ENCODE measurements at places on chromosomes 1 and 21.

DNA sequence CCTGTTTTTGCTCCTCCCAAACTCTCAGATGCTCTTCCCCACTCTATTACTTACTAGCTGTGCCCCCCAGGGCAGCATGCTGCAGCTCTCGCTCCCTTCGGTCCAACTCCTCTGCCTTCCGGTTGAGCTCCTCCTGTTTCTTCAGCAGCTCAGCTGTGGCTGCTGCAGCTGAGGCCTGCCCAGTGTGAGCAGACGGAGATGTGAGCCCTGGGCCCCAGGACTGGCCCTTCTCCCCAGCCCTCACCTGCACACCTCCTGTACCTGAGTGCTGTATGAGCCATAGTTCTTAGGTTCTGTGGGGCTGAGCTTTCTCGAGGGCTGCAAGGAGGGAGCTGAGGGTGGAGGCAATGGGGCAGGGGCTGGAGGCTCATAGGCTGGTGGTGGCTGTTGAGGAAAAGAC, 1.9 kb downstream of the SCAMP3 start:
- DNase-seq = no peak

- no peak for DNase-seq
Measured at GRCh38 chr1:181985281-181985680, 76.2 kb downstream of the ZNF648 start.

DNA sequence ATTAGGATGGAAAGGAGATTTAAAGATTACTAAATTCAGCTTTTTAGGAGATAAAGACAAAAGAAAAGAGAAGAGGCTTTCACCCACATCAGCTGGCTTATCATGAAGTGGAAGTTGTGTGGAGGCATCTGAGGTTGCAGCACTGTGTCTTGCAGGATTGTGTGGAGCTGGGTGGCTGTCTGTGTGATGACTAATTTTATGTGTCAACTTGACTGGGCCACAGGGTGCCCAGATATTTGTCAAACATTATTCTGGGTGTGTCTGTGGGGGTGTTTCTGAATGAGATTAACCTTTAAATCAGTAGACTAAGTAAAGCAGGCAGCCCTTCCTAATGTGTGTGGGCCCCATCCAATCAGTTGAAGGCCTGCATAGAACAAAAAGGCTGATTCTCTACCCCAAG, 3.9 kb downstream of the KCNA10 start:
- no peak for DNase-seq

DNA sequence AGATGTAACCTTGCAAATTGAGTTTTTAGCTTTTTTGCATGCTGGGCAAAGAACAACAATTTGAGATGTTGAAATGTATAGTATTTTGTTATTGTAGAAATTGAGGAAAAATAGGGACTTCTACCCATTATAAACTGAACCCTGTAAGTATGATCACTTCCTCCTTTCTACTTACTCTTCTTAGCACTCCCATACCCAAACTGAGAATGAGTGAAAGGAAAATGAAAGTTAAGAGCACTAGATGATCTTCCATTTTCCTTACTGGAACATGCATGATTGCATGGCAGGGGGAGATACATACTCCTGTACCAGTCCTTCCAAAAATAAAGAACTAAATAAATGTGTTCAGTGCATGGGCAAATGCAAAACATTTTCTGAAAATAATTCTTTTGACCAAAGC, 107.4 kb upstream of the KIAA1614 start:
- DNase-seq = no peak

GRCh38 chr21:29849735-29850176, 90.0 kb downstream of the GRIK1 start:
- DNase-seq = no peak

GRCh38 chr1:44862829-44863401, 19.9 kb upstream of the PTCH2 start:
- no peak for DNase-seq

GRCh38 chr1:210882414-210883221, 251.3 kb downstream of the KCNH1 start:
- DNase-seq = no peak

DNA sequence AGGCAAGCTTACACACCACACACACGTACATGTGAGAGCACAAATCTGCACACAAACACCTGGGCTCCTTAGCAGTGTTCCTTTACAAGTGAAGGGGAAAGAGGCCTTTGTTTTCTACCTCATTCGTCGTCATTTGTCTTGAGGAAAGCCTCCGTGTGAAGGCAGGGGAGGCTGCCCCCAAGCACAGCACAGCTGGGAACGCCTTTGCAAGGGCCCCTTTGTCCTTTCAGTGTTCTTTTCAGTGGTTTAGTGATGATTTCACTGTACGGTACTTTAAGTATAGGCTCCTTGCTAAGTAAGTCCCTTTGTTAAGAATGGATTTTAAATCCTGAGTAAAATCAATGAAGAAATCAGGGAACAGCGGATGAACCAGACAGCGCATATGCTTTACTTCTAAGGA, 94.1 kb downstream of the PGBD5 start:
- no peak for DNase-seq

GRCh38 chr1:2845869-2846268, 44.4 kb upstream of the TTC34 start:
- no peak for DNase-seq

GRCh38 chr1:111141245-111142220, 1.5 kb downstream of the CEPT1 start:
- no peak for DNase-seq

- no peak for DNase-seq
Measured at GRCh38 chr1:232900818-232901217, 49.6 kb upstream of the NTPCR start.

GRCh38 chr1:43802356-43802980, 95.1 kb downstream of the ST3GAL3 start:
- no peak for DNase-seq

DNA sequence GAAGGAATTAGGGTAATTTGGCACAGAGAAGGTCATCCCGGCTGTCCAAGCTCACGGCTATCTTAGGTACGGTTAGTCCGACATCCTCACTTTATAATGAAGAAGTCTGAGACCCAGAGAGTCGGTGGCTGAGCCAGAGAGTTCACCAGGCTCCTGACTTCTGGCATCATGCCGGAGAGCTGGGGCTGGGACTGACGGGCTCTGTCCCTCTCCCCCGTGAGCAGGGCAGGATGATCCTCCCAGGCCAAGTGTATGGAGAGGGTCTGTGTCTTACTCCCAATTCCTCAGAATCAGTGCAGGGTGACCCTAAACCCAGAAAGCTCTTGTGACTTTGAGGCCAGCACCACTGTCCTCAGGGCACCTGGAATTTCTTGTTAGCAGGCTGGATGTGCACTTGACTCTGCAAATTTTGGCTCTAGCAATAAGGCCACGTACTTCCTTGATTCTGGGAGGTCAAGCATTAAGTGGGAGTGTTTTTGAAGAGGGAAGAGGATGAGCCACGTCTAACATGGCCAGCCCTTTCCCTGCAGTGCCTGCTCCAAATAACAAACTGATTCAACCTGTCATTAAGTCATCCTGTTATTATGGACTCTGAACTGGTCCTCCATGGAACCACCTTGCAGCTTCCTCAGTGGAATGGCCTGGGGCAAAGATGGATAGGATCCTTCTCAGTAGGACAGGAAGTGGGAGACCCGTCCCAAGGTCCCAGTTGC, 20.8 kb upstream of the BTG2 start:
- DNase-seq = peak; percentile 15

- DNase-seq = no peak
Measured at GRCh38 chr1:155269381-155269780, 3.9 kb downstream of the CLK2 start.

DNA sequence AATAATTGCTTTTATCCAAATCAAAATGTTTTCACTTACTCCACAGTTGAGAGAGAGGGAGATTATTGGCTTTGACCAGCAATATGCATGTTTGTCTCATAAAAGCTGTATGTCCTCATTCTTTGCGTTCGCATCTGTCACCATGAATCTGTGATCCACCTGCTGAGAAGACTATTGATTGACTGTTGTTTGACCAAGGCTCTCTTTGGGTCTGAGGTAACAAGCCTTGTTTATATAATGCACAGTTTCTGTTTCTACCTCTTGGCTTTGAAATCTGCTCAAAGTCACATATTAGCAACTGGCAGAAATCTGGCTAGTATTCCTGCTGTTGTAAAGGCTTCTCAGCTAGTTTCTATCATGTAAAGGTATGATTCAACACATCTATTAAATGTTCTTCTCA, 157.0 kb downstream of the LYPLAL1 start:
- no peak for DNase-seq

- DNase-seq = no peak
Measured at GRCh38 chr1:213300433-213300832, 249.4 kb downstream of the RPS6KC1 start.

- DNase-seq = no peak
Measured at GRCh38 chr1:182242641-182243040, 148.9 kb downstream of the GLUL start.

- no peak for DNase-seq
Measured at GRCh38 chr1:203544978-203545816, 51.2 kb downstream of the OPTC start.

DNA sequence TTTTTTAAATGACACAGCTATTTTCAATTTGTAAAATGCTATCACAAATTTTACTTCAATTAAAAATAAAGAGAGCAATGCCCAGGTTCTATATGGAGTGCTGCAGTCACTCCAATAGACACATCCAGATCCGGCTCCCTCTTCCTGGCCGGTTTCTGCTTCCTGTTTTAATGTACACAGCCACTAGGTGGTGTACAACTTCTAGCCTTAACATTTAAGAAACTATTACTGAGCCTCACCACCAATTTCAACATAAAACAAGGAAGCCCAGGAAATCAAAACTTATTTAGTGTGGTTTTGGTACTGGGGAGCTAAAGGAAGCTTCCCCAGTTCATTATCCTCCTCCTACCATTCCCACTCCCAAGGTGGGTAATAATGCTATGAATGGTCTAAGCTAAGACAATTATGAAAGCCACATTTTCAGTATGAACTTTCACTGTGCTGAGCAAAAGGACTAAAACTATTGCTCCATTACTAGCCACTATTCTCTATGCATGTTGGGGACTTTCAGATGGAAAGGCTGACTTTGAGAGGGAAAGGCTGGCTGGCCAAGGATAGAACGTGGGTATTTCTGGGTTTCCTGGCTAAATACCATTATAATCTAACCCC, 25.5 kb upstream of the MTMR11 start:
- no peak for DNase-seq

DNA sequence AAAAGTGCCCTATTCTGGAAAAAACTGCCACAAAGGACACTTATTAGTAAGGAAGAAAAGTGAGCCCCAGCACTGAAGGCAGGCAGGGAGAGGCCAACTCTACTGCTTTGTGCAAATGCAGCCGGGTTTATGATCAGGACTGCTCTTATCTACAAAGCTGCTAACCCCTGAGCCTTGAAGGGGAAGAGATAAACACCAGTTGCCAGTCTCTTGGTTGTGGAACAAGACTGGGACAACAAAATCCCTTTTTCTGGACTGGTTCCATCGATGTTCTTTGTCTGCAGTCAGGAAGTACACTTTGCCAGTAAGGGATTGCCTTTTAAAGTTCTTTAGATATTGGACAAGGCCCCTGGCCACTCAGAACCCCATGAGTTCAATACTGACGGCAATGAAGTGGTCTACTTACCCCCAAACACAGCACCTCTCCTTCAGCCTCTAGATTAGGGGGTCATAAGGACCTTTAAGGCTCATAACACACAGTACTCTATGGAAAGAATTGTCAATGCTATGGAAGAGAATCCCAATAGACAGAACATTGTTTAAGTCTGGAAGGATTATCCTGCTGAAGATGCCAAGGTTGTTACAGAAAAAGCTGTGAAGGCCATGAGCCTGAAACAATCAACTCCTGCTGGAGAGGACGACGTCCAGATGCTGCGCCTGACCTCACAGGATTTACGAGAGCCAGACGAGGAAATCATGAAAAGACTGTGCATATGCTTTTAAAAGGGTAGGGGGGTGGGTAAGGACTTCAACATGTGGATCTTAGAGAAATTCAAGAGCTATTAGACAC, 43.6 kb downstream of the GNB1 start:
- no peak for DNase-seq

DNA sequence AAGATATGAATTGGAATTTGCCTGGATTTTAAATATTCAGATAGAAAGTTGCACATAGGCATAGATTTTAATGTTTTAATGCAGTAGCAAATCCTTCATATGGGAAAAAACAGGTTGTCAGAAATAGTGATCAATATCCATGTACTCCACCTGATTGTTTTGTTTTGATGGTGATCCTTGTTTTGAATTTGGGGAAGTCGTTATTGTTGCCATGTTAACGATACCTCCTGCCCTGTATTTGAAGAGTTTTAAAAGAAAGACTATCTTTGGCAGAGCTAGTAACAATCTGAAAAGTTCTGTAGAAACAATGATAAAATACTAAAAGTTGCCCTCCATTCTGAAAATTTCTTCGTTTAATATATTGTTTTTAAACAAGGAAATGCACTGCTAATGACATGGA, 1.1 kb downstream of the CEP350 start:
- DNase-seq = no peak

Data from RWPE2 (cell line).